ENCODE measurements at places on chromosomes 1 and 21.

- no peaks in the 10 kb centered on the region for H3K4me1 ChIP-seq
- no peak overlapping the region for H3K27ac ChIP-seq
- H3K27me3 ChIP-seq: no peaks in the 10 kb centered on the region
- H3K4me3 ChIP-seq: no peak overlapping the region
These were observed 58.2 kb downstream of the PDE9A start for GRCh38 chr21:42711667-42712066.

DNA sequence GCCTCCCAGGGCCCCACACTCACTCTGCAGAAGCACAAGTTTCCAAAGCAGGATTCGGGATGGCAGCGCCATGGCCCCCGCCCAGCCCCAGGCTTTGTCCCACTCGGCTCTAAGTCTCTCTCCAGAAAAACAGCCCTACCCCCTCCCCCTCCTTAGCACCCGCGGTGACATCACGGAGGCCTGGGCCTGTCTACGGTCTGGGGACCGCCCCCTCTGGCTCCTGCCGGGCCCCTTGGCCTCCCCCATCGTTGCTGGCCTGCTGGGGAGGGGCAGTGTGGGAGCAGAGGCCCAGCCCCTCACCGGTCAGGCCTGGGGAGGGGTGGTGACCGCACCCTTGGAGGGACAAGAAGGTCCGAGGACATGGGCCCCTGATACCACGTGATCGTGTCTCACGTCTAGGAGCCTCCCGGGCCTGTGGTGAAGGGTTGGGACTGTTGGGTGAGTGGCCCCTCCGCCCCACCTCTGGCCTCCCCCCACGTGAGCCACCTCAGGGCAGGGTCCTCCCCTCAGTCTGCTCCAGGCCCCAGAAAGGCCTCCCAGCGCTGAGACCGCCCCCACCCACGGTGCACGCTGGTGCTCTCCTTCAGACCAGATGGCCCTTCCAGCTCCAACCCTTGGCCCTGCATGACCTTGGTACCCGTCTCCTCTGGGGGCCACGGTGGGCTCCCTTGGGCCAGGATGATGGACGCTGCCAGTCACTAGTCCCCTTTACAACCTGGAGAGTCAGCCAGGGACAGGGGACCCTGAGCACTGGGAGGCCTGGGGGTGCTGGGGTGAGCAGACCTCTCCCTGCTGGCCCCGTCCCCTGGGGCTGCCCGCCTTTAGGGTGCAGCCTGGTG is at the start of gene MXRA8:
Gene MXRA8 (minus strand): TSS at position 123 of the 839 bp plus-strand sequence. CDS start 51 bp downstream, at position 72.
- H3K27ac ChIP-seq: peak within 1 kb of the TSS; percentile 90
- peak; percentile 80 for DNase-seq
- peaks cover 44% of the 10 kb centered on the region for H3K4me1 ChIP-seq
- no peaks in the 10 kb centered on the region for H3K36me3 ChIP-seq
- H3K4me3 ChIP-seq: peak within 1 kb of the TSS; percentile 69
- no peaks in the 10 kb centered on the region for H3K27me3 ChIP-seq

- H3K27me3 ChIP-seq: no peaks in the 10 kb centered on the region
- H3K4me3 ChIP-seq: no peak overlapping the region
- no peak overlapping the region for H3K27ac ChIP-seq
- no peaks in the 10 kb centered on the region for H3K36me3 ChIP-seq
- H3K4me1 ChIP-seq: no peaks in the 10 kb centered on the region
These were observed 28.0 kb upstream of the FASLG start for GRCh38 chr1:172630868-172631267.

- DNase-seq: no peak
- H3K36me3 ChIP-seq: no peaks in the 10 kb centered on the region
- H3K4me3 ChIP-seq: no peak overlapping the region
These were observed 49.4 kb downstream of the KIF21B start for GRCh38 chr1:200973937-200974657.

DNA sequence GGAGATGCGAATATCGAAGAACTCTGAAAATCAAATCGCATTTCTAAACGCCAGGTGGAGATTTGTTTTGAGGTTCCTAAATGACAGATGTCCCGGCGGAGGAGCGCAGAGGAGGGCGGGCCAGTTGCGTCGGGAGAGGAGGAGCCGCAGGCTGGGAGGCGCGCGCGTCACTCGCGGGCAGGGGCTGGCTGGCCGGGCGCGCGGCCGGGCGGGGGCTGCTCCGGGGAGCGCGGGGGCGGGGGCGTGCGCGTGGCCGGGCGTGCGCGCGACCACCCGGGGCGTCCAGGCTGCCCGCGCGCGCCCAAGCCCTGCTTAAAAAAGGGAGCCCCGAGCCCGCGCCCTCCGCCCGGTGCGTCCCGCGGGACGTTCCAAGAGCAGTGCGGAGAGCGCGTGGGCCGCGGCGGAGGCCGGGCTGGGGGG is 47.3 kb downstream of the H3-3A start:
- H3K4me1 ChIP-seq: peaks cover 26% of the 10 kb centered on the region
- H3K27ac ChIP-seq: peak overlapping the region; percentile 96
- H3K27me3 ChIP-seq: no peaks in the 10 kb centered on the region
- DNase-seq: peak; percentile 94
- no peaks in the 10 kb centered on the region for H3K36me3 ChIP-seq
- H3K4me3 ChIP-seq: peak overlapping the region; percentile 84

DNA sequence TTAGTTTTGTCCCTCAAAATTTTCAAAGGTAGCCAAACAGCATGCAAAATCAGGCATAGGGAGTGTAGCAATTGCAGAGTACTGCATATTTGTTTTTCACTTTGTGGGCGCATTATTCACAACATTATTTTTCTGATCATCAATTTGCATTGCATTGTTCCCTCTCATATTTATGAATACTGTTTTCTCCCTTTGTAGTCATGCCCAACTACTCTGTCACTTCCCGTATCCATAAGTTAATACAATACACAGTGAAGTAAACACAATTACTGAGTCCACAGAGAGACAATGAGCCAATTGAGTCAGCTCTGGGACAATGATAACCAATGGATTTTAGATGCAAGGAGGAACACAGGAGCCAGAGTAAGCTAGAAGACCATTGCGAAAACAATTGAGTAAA is 944.0 kb upstream of the ADGRL4 start:
- H3K4me1 ChIP-seq: no peaks in the 10 kb centered on the region
- H3K36me3 ChIP-seq: no peaks in the 10 kb centered on the region
- DNase-seq: no peak
- H3K4me3 ChIP-seq: no peak overlapping the region
